ENCODE measurements at places on chromosomes 1 and 21. TPM values are rescaled to one million over a fixed set of nuclear protein-coding genes. Genes with fewer than 3 reads are reported as not detected.

GRCh38 chr1:243354511-243355153 is 98.8 kb downstream of the SDCCAG8 start:
- H3K4me3 ChIP-seq = no peak overlapping the region
- H3K27ac ChIP-seq = no peak overlapping the region
- H3K36me3 ChIP-seq = peaks cover 15% of the 10 kb centered on the region
- no peaks in the 10 kb centered on the region for H3K27me3 ChIP-seq
- H3K4me1 ChIP-seq = no peaks in the 10 kb centered on the region

RORC gene
- 8.7 TPM for polyA plus RNA-seq

DNA sequence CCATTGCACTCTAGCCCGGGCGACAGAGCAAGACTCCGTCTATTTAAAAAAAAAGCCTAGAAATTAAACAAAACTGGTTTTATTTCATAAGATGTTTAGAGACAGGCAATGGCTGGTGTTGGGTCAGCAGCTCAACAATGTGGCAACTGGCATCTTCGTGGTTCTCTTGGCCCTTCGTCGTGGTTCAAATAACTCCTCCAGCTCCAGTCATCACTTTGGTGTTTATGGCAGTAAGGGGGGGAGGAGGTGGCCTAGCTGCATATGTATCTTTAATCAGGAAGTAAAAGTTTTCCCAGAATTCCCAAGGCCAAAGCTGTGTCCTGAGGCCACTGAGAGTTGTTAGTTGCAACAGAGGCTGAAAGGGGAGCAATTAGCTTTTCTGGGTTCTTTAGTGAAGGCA is 13.0 kb upstream of the LTN1 start:
- H3K4me3 ChIP-seq = no peak overlapping the region
- no peak for DNase-seq
- no peaks in the 10 kb centered on the region for H3K27me3 ChIP-seq

DNA sequence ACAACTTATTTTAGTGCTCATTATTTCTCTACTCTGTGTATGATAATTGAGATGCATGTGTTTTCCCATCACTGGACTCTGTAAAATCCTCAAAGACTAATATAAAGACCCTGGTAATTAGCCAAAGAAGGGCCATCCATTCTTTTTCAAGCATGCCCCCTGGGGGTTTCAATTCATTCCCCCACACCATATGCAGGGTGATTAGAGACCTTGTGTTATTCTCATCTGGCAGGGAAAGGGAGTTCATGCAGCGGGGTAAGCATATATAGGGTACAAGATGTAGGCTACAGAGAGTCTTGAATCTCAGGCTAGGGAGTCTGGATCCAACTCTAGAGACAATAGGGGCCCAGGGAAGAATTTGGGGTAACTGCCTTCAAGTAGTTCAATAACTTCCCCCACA is 166.5 kb downstream of the TNR start:
- H3K4me1 ChIP-seq = peaks cover 30% of the 10 kb centered on the region
- no peaks in the 10 kb centered on the region for H3K36me3 ChIP-seq
- H3K4me3 ChIP-seq = no peak overlapping the region

CD34 gene
- 33.1 TPM for polyA plus RNA-seq

GRCh38 chr21:34531399-34531798 is 19.4 kb upstream of the KCNE1 start:
- peak overlapping the region; percentile 47 for H3K27ac ChIP-seq
- H3K4me3 ChIP-seq = no peak overlapping the region
- DNase-seq = peak; percentile 67
- H3K4me1 ChIP-seq = peaks cover 7% of the 10 kb centered on the region

CASZ1 gene
- polyA plus RNA-seq = 16.2 TPM

GRCh38 chr1:10319750-10320149 is 79.1 kb upstream of the PGD start:
- H3K27me3 ChIP-seq = no peaks in the 10 kb centered on the region
- no peaks in the 10 kb centered on the region for H3K4me1 ChIP-seq
- H3K4me3 ChIP-seq = no peak overlapping the region
- peaks cover 17% of the 10 kb centered on the region for H3K36me3 ChIP-seq
- DNase-seq = no peak

NR0B2 gene
- polyA plus RNA-seq = 91.2 TPM

DNA sequence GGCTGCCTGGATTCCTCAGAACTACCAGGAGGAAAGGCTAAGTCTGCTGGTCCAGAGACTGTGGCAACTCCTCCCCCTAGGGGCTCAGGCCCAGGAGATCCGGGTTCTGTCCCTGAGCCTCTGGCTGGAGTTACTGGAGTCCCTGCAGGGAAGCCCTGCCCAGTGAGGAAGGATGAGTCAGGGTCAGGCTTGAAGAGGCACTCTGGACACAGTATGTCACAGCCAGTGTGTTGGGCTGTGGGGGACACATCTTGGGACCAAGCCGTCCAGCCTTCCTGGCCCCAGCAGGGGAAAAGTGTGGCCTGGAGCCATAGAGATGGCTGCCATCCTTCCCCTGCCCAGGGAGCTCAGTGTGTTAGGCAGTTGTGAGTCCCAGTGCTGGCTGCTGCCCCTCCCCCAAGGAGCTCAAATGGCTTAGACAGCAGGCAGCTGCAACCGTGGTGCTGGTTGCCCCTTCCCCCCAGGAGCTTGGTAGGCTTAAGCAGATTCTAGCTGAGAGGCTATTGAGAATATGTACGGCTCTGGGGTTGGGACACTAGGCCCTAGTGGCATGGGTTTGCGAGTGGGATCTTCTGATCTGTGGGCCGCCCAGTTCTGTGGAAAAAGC is 28.2 kb upstream of the RABGAP1L start:
- no peak for DNase-seq
- H3K27me3 ChIP-seq = no peaks in the 10 kb centered on the region
- H3K4me3 ChIP-seq = no peak overlapping the region

GRCh38 chr1:907611-908451 is 15.9 kb upstream of the SAMD11 start:
- no peak overlapping the region for H3K27ac ChIP-seq
- H3K36me3 ChIP-seq = no peaks in the 10 kb centered on the region
- H3K4me1 ChIP-seq = peaks cover 45% of the 10 kb centered on the region
- peaks cover 38% of the 10 kb centered on the region for H3K27me3 ChIP-seq
- DNase-seq = no peak
- no peak overlapping the region for H3K4me3 ChIP-seq

GRCh38 chr1:182668521-182669054 is 15.8 kb downstream of the RGS8 start:
- no peaks in the 10 kb centered on the region for H3K4me1 ChIP-seq
- H3K27me3 ChIP-seq = peaks cover 18% of the 10 kb centered on the region
- DNase-seq = no peak
- no peak overlapping the region for H3K27ac ChIP-seq
- no peaks in the 10 kb centered on the region for H3K36me3 ChIP-seq

DNA sequence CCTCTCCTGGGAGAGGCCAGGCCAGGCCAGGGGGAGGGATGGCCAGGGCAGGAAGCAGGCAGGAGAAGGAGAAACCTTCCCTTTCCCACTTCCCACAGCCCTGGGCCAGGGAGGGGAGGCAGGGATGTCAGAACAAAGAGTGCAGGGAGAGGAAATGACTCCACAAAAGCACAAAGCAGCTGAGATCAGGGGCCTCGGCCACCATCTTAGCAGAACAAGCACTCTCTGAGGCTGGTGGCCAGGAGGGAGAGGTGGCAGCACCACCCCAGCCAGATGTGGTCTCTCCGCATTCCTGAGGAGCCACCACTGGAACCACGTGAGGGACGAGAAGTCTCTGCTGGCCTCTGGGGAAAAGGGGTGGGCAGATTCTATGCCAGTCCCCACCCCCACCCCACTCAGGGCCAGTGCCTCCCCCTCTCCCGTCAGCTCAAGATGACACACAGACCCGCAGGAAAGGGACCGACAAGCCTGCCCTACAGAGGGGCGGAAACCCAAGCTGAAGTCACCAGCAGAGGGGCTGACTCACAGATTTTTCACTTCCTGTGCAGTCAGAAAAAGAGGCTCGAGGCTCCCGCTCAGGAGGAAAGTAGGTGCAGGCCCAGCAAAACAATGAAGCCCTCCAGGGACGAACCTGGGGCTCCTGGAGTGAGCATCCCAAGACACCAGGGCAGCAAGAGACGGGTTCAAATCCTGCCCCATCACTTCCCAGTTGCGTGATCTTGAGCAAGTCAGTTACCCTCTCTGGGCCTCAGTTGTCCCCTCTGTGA is 24.1 kb upstream of the ALDH4A1 start:
- H3K36me3 ChIP-seq = no peaks in the 10 kb centered on the region
- no peak overlapping the region for H3K4me3 ChIP-seq
- peaks cover under 1% of the 10 kb centered on the region for H3K27me3 ChIP-seq
- H3K27ac ChIP-seq = no peak overlapping the region

GRCh38 chr21:31284797-31285397 is 59.2 kb downstream of the TIAM1 start:
- DNase-seq = no peak
- no peaks in the 10 kb centered on the region for H3K36me3 ChIP-seq
- H3K4me3 ChIP-seq = no peak overlapping the region
- no peak overlapping the region for H3K27ac ChIP-seq

GRCh38 chr1:90476994-90477393 is 240.1 kb downstream of the BARHL2 start:
- no peak for DNase-seq
- H3K4me1 ChIP-seq = no peaks in the 10 kb centered on the region
- H3K4me3 ChIP-seq = no peak overlapping the region
- H3K27me3 ChIP-seq = no peaks in the 10 kb centered on the region

DNA sequence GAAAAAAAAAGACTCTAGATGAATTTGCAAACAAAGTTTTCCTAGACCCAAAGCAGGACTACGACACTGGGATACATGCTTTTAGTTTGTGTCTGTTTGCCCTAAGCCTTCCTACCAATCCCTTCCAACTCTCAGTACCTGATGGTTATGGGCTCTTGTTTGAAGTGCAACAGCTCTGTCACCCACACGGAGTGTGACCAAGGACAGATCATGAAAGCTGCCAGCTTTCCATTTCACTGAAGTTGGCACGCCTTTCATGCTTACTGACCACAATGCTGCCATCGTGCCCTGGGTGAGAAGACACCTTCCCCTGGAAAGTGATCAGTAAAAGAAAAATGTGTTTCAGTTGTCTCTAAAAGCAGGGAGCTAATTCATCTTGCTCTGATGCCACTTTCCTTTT is 312.5 kb upstream of the PTBP2 start:
- no peaks in the 10 kb centered on the region for H3K4me1 ChIP-seq
- no peak overlapping the region for H3K4me3 ChIP-seq
- H3K36me3 ChIP-seq = no peaks in the 10 kb centered on the region
- H3K27ac ChIP-seq = no peak overlapping the region

GRCh38 chr21:42465803-42466127 is 30.3 kb downstream of the RSPH1 start:
- H3K4me3 ChIP-seq = no peak overlapping the region
- peak overlapping the region; percentile 91 for H3K27ac ChIP-seq
- H3K27me3 ChIP-seq = no peaks in the 10 kb centered on the region
- DNase-seq = no peak

DNA sequence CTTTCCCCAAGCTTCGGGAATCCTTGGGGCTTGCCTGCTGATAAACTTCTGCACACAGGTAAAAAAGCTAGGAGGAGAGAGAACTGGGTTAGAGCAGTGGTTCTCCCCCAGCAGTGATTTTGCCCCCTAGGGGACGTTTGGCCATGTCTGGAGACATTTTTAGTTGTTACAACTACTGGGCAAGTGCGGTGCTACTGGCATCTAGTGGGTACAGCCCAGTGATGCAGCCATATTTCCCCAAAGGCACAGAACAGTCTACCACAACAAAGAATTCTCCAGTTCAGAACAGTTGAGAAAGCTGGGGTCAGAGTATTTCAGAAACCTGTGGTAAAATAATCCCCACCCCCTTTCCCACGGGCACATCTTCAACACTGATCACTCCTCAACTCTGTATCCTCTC is 41.3 kb downstream of the LRRC71 start:
- no peak for DNase-seq
- no peaks in the 10 kb centered on the region for H3K27me3 ChIP-seq

DNA sequence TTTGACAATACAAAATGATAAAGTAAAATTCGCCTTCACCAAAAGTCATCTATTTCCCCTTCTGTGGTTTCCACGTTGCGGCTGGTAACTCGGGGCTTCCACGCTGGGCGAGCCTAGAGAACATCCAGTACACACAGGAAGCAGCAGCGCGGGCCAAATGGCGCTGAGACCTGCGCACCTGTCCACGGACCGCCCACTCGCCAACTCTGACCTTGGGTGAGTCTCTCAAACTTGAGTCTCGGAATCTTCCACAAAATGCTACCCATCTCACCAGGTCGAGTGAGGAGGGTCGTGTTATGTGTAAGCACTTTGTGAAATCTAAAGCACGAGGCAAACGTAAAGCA is 820 bp upstream of the TTF2 start:
- no peaks in the 10 kb centered on the region for H3K4me1 ChIP-seq
- no peaks in the 10 kb centered on the region for H3K27me3 ChIP-seq
- peak overlapping the region; percentile 81 for H3K4me3 ChIP-seq
- peak overlapping the region; percentile 90 for H3K27ac ChIP-seq
- no peaks in the 10 kb centered on the region for H3K36me3 ChIP-seq

DNA sequence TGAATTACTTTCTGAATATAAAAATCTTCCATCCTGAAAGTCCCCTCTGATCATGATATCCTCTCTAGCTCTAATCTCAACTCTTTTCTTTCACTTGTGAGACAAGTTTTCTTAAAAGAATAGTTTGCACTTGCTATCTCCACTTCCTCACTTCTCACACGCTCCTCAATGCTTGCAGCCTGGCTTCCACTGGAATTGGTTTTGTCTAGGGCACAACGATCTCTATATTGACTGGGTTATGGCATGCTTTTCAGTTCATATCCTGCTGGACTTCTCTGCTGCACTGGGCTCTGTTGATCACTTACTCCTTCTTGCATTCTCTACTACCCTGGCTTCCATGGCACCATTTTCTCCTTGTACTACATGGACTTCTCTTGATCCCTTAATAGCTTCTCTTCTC is 474 bp downstream of the FCRLA start:
- H3K4me3 ChIP-seq = no peak overlapping the region
- H3K4me1 ChIP-seq = no peaks in the 10 kb centered on the region
- H3K27me3 ChIP-seq = peaks cover 7% of the 10 kb centered on the region
- H3K36me3 ChIP-seq = no peaks in the 10 kb centered on the region
- no peak for DNase-seq

SMIM11 gene
- polyA plus RNA-seq = 11.8 TPM

- no peak for DNase-seq
- H3K4me3 ChIP-seq = no peak overlapping the region
These were observed 47.1 kb upstream of the TLR5 start for GRCh38 chr1:223189903-223190724.

DNA sequence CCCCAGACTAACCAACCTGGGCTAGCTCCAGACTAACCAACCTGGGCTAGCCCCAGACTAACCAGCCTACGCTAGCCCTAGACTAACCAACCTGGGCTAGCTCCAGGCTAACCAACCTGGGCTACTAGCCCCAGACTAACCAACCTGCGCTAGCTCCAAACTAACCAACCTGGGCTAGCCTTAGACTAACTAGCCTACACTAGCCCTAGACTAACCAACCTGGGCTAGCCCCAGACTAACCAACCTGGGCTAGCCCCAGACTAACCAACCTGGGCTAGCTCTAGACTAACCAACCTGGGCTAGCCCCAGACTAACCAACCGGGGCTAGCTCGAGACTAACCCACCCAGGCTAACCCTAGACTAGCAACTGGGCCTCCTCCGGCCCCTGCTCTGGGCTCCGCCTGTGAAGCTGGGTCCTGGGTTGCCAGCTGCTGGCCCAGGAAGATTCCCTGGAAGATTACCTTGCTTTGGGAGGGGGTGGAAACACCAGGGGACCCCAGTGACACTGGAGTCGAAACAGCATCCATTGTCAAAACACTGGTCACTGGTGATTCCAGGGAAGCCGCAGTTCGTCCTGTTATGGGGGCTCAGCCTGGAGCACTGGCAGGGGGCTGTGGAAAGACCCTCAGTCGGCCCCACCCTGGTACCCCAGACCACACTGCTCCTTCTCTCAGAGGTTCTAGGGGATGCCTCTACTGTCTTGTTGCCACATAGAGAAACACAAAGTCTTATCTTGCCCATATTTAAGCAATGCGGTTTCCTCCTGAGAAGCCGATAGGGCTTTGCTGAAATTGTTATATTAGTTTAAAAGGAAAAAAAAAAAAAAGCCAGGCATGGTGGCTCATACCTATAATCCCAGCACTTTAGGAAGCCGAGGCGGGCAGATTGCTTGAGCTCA is 1.1 kb downstream of the TFF2 start:
- H3K4me3 ChIP-seq = no peak overlapping the region
- H3K4me1 ChIP-seq = peaks cover 10% of the 10 kb centered on the region
